ENCODE measurements at places on chromosomes 6 and 20.

GRCh38 chr20:5535125-5535756 is 215.0 kb upstream of the SHLD1 start:
- no peak for DNase-seq

DNA sequence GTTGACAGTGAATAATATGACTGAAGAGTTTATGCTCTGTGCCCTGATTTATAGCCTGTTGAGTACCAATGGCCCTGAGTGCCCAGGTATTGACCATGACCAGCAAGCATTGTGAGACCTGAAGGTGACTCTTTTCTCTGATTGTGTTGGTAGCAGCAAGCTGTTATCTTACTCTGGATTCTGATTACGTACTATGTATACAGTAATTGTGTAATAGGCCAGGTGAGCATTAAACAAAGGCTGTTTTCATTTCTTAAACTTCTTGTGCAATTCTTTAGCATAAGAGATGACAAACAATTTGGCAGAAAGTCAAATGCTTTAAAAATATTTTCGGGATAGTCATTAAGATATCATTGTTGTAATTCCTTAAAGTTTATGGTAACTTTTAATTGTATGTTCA is 111.7 kb upstream of the PTPRK start:
- DNase-seq, result no peak

GRCh38 chr6:166713434-166714186 is 86.6 kb upstream of the RPS6KA2 start:
- DNase-seq, result no peak

DNA sequence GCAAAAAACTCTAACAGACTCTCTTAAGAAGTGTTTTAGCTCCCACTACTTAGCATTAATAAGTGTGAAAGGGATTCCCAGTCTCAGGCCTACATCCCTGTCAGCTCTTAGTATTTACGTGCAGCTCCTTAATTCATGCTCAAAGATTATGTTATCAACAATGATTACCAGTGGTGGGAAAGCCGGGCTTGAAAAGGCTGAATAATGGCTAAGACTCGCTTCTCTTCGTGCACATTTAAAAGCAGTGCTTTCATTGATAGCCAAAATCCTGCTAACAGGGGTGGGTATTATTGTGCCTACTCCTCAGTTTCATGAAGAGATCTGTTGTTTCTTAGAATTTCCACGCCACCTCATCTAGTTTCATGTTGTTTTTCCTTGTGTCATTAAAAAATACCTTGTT is 518.8 kb downstream of the GRIK2 start:
- DNase-seq, result no peak

DNA sequence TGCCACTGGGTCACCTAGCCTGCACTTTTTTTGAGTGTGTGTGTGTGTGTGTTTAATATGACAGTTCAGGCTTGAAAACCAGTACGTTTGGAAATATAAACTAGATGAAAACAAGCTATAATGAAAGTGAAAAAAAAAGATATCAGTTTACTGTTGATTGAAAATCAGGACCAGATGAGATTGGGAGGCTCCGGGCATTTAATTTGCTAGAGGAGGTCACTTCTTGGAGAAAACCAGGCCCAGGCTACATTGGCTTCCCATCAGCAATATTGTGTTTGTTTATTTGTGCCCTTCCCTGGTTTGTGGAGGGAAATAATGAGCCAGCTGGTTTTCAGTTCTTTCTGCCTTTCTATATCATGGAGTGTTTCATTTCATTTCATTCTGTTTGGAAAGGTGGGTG is 246.6 kb upstream of the JAG1 start:
- DNase-seq, result no peak

DNA sequence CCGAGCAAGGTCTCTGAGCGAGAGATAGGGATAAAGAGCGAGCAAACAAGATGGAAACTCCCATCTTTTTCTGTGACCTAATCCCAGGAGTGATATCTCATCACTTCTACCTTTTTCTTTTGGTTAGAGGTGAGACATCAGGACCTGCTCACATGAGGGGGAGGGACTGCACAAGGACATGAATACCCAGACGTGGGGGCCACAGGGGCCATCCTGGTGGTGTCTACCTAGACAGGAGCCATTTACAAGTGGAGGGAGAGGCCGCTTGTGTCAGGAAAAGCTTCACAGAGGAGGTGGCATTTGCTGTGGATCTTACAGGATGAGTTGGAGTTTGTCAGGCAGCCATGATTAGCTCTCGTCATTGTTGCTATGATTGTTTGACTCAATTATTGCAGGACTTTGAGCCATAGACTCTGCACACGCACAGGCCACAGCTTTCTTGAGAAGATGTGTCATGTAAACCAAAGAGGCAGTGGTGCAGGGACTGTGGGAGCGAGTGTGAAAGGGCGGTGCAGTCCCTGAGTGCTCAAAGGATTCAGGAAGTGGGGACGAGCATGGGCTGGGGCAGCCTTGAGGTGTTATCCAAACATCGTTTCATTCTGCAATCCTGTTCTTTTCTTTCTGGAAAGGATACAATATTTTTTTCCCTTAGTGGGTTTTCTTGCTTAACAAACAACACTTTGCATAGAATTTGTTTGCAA is 7.7 kb downstream of the NPEPL1 start:
- DNase-seq, result no peak

DNA sequence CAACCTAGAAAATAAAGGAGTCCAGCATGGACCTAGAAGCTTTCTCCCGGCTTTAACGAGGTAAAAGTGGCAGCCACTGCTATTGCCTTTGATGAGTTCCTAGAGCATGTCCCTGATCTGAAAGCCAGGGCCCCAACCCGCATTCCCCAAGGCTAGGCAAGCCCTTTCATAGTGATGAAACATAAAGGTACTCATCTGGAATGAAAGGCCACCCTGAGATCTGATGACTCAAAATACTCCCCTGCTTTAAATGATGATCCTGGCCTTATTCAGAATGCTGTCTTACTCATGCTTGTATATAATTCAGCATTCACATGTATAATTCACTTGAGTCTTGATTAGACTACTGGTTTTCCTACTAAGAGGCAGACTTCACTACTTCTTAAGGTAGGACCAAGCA is 21.3 kb downstream of the TTPAL start:
- DNase-seq, result no peak

- DNase-seq, result no peak
Observed at GRCh38 chr6:73644030-73644429, 9.8 kb downstream of the SLC17A5 start.

DNA sequence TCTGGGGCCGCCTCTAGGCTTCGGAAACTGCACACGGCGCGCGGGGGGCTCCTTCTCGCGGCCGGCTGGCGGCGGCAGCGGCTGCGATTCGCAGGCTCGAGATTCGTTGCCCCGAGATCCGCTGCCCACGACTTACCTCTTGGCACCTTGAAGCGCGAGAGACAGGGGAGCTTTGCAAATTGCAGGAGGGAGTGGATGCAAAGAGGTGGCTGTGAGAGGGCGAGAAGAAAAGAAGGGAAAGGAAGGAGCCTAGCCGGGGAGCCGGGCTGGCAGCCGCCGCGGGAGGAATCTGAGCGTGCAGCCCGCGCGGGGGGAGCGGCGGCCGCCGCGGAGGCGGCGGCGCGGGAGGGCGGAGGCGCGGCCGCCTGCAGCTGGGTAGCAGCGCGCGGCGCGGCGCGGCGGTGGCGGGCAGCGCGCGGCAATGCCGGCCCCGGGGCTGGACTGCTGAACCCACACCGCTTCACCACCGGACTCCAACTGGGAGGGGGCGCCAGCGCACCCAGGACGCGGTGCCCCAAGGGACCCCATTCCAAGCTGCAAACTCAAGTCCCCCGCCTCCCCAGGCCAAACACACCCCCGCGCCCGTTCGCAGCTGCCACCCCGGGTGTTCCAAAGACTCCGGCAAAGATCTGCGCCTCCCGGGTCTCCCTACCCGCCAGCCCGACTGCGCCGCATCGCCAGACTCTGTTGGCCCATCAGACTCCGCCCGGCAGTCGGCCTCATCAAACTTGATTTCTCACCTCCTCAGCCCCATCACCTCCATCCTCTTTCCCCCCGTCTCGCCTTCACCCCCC is 44.2 kb upstream of the SUPT3H start:
- peak; percentile 38 for DNase-seq

- DNase-seq, result no peak
Observed at GRCh38 chr6:118893064-118893806, 717 bp upstream of the ASF1A start.

- no peak for DNase-seq
Observed at GRCh38 chr6:64037427-64037826, 401.8 kb downstream of the PHF3 start.

GRCh38 chr20:25470045-25470444 is 62.6 kb downstream of the GINS1 start:
- peak; percentile 5 for DNase-seq

- DNase-seq, result no peak
Observed at GRCh38 chr6:167819576-167819975, 7.1 kb upstream of the AFDN start.

DNA sequence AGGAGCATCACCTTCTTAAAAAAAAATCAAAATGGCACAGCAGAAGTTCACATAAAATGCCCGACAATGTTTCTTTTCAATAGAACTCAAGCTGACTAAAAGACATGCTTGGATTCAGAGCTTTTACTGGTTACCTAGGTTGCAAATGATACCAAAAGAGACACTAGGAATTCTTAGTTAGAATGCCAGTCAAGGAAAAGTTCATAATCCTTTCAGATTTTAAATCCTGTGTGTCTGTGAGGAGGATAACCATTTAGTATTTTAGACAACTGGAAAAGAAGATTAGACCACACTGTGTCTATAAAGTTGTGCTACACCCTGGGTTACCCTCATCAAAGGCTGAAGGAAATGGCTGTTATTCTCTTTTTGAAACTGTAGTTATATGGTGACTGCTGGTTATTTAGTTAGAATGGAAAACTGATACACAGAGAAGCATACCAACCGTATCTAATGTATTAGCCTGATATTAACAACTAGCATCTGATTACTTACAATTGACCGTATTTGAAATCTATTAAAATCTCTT is 139.5 kb downstream of the GJA10 start:
- no peak for DNase-seq

DNA sequence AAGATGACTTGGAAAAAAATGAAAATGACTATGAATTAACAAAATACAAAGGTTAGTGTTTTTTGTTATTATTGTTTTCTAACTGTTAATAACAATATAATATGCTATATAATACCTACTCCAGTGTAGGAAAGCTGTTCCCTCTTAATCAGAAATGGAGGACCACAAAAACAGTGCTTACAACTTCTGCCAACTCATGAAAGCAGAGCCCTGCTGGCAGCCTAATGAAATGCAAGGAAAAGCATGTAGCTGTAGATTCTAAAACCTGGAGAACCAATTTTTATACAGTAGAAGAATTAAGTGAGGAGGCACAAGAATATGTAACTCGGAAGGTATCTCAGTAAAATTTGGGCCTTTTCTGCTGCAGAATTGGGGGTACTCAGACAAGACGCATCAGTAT is 29.4 kb downstream of the PHIP start:
- DNase-seq, result no peak

GRCh38 chr20:38889792-38890496 is 36.3 kb upstream of the FAM83D start:
- DNase-seq, result no peak

DNA sequence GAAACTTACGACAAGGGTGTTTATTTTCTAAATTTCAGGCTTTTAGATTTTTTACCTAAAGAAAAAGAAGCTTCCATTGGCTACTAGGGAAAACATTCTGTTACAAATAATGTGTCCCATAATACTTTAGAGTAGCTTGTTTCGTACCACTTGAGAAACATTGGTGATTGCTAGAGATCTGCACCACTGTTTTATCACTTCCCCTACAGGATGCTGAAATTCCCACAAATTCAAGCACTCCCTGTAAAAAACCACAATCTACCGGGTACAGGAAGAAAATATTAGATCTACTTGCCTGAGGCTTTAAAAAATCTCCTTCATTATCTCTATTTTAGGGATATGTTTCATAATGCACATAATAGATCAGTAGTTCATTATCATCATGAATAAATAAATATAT is 29.9 kb downstream of the SEL1L2 start:
- no peak for DNase-seq

- DNase-seq, result no peak
Observed at GRCh38 chr6:45586216-45587171, 208.8 kb upstream of the SUPT3H start.
